ENCODE measurements at places on chromosomes 3 and 15.

DNA sequence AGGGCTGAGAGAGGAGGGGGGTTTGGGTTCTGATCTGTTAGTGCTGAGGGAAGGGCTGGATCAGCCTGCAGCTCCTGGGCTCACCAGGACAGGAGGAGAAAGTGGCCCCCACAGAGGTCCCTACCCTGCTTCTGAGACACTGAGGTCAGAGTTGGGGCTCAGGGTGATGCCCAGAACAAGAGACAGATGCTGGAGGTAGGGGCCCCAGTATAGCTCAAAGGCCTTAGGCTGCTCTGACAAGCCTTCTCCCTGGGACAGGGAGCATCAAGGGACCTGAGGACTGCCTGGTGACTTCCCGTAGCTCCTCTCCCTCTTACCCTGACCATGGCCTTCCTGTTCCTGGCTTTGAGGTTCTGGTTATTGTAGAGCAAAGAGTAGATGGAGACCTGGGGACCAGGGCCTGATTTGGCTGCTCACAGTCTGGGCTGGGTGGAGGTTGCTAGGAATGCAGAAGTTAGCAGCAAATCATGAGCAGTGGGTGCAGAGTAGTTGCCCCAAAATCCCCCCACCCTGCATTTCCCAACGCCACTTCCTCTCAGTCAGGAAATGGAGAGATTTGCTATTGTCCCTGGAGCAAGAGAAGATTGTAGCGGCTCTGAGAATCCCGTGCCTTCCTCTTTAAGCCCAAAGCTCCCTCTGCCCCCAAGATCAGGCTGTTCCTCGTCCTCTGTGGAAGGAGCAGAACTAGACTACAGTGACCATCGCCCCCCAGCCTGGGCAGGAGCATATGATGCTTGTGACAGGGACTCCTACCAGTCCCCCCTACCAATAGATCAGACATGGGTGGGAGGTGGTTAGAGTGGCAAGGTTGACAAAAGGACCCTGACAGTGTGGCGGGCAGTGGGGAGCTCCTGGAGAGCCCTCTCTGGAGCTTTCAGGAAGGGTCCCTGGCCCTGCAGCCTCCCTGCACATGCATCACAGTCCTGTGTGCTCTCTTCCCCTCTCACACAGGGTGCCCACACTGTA lies 47.4 kb upstream of the SEC22A start:
- H3K4me1 ChIP-seq: peaks cover 9% of the 10 kb centered on the region
- peaks cover 16% of the 10 kb centered on the region for H3K36me3 ChIP-seq
- DNase-seq: no peak
- H3K27me3 ChIP-seq: no peaks in the 10 kb centered on the region
- no peak overlapping the region for H3K4me3 ChIP-seq
- H3K27ac ChIP-seq: no peak overlapping the region

GRCh38 chr3:55704521-55704920 lies 217.4 kb upstream of the WNT5A start:
- peaks cover 3% of the 10 kb centered on the region for H3K4me1 ChIP-seq
- DNase-seq: no peak
- H3K4me3 ChIP-seq: no peak overlapping the region

DNA sequence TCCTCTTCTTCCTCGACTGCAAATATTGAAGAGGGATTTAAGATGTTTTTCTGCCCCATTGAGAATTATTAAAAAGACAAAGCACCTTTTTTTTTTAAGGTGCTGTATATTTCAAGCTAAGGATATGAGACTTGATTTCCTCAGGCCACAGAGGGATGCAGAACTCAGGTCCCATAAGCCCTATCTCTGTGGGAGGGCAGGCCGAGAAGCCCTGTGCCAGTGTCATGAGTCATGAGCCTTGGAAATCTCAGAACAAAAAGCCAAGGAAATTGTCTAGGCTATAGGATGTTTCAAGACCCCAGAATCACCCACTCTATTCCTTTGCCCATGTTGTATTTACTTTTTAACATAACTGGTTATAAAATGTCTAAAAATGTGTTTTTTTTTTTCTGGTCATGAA lies 7.3 kb downstream of the ESYT3 start:
- peaks cover 15% of the 10 kb centered on the region for H3K27me3 ChIP-seq
- DNase-seq: no peak
- no peaks in the 10 kb centered on the region for H3K36me3 ChIP-seq
- H3K4me3 ChIP-seq: no peak overlapping the region
- H3K4me1 ChIP-seq: no peaks in the 10 kb centered on the region
- H3K27ac ChIP-seq: no peak overlapping the region

GRCh38 chr15:29008846-29009245 lies 123.1 kb downstream of the APBA2 start:
- no peaks in the 10 kb centered on the region for H3K4me1 ChIP-seq
- DNase-seq: no peak
- H3K27me3 ChIP-seq: no peaks in the 10 kb centered on the region
- no peak overlapping the region for H3K27ac ChIP-seq
- H3K36me3 ChIP-seq: no peaks in the 10 kb centered on the region

DNA sequence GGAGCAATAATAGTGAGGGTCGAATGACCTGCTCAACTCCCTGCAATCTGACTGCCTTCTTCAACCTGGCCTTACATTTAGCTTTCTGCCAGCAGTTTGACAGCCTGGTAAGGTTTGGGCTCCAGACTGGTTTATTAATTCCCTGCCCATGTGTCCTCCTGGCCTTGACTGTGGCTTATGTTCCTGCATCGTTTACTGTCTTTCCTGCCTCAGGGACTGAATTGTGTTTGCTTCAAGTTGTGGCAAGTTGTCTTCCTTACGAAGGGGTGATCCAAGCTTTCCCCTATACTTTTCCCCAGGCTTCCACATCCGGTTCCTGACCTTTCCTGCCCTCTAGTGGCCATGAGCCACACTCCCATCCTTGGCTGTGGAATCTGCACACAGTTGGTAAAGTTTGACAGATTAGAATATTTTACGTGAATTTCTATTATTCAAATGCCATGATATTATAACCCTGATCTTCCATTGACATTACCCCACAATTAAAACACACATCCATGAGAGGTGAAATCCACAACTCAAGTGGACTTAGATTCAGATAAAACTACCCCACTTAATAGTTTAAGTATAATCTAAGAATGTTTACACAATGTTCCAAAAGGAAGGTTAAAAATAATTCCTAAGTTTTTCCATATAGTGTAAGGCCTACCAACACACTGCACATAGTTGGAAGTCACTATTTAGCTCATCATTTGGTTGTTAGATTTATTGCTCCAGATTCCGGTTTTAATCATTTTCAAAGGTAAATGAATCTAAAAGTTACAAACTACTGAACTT lies 95.7 kb downstream of the NEDD4 start:
- H3K27me3 ChIP-seq: peaks cover 2% of the 10 kb centered on the region
- no peaks in the 10 kb centered on the region for H3K36me3 ChIP-seq
- H3K4me1 ChIP-seq: peaks cover 3% of the 10 kb centered on the region
- no peak overlapping the region for H3K27ac ChIP-seq
- no peak overlapping the region for H3K4me3 ChIP-seq

GRCh38 chr3:47520756-47521155 lies 7.2 kb upstream of the ELP6 start:
- no peak for DNase-seq
- peaks cover 8% of the 10 kb centered on the region for H3K4me1 ChIP-seq
- no peak overlapping the region for H3K4me3 ChIP-seq
- H3K27ac ChIP-seq: no peak overlapping the region
- H3K27me3 ChIP-seq: no peaks in the 10 kb centered on the region

- no peaks in the 10 kb centered on the region for H3K4me1 ChIP-seq
- H3K27me3 ChIP-seq: peaks cover 4% of the 10 kb centered on the region
- H3K4me3 ChIP-seq: no peak overlapping the region
Observed at GRCh38 chr15:54990793-54991192, 205.9 kb downstream of the RSL24D1 start.

- no peak for DNase-seq
- no peaks in the 10 kb centered on the region for H3K27me3 ChIP-seq
- no peak overlapping the region for H3K27ac ChIP-seq
- H3K4me1 ChIP-seq: no peaks in the 10 kb centered on the region
Observed at GRCh38 chr3:29381595-29381994, 100.7 kb downstream of the RBMS3 start.

GRCh38 chr3:95387242-95388021 lies 1324.6 kb downstream of the NSUN3 start:
- H3K36me3 ChIP-seq: no peaks in the 10 kb centered on the region
- no peak overlapping the region for H3K4me3 ChIP-seq
- H3K4me1 ChIP-seq: no peaks in the 10 kb centered on the region
- no peak for DNase-seq

DNA sequence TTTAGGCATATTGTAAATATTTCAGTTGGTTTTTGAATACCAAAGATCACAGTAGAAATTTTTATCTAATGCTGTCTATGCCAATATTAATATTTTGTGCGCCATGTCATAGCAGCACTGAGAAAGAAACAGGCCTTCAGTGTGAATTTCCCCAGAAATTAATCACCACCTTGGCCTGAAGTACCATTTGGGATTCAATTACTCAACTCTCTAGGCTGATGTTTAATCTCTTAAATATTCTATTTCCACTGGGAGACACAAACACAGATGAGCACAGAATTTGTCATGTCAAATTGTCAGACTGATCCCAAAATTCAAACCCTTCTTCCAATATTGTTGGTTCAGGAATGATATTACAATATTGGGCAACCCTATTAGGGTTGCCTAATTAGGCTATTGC lies 509.3 kb downstream of the ROBO1 start:
- no peaks in the 10 kb centered on the region for H3K27me3 ChIP-seq
- H3K36me3 ChIP-seq: no peaks in the 10 kb centered on the region
- H3K4me1 ChIP-seq: no peaks in the 10 kb centered on the region

DNA sequence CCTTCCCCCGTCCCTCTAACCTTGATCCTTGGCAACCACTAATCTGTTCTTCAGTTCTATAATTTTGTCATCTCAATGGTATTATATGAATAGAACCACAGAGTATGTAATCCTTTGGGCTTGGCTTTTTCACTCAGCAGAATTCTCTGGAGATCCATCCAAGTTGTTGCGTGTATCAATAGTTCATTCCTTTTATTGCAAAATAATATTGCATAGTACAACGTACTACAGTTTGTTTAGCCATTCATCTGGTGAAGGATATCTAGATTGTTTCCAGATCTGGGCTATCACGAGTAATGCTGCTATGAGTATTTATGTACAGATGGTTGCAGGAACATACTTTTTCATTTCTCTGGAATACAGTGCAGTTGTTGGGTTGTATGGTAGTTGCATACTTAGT lies 76.2 kb downstream of the PLXNA1 start:
- H3K27ac ChIP-seq: no peak overlapping the region
- peaks cover 12% of the 10 kb centered on the region for H3K27me3 ChIP-seq
- no peak overlapping the region for H3K4me3 ChIP-seq
- no peaks in the 10 kb centered on the region for H3K4me1 ChIP-seq
- H3K36me3 ChIP-seq: peaks cover 4% of the 10 kb centered on the region

All from memory B cell (primary cell).